Fibroblast of skin of right biceps (primary cell): ENCODE measurements at places on chromosomes 5 and 9.

GRCh38 chr5:178434016-178434761, 156.0 kb downstream of the COL23A1 start:
- DNase-seq = no peak

- DNase-seq = peak; percentile 92
Measured at GRCh38 chr5:72451741-72452505, 55.3 kb downstream of the ZNF366 start.

DNA sequence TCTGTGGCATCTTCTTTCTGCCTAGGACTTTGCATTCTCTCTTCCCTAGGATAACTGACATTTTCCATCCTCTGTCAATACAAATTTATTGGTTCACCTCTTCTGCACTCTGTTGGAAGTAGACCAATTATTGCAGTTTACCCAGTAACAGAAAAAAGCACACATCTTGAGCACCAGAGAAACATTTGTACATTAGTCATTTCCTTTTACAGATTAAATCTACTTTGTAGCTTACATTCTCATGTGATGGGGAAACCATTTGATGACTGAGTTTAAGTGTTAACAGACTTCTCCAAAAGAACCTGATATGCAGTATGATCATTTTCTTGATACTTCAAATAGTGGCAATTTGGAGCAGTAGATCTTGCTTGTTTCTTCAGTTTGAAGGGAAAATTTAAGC, 1098.8 kb downstream of the DTWD2 start:
- peak; percentile 71 for DNase-seq

DNA sequence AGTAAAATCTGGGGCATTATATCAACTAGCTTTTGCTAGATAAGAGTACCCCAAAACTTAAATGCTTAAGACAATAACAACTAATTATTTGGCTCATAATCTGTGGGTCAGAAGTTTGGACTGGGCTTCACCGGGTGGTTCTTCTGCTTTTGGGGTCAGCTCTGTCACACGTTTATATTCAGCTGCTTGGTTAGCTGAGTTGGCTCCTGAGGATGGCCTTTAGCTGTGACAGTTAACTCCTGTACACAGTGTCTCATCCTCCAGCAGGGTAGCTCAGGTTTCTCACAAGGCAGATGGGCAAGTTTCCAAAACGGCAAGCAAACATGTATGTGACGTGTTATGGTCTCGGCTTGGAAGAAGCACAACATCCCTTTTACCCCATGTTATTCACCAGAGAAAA, 488.2 kb downstream of the TLE4 start:
- DNase-seq = no peak

GRCh38 chr5:35473589-35473988, 144.1 kb upstream of the SPEF2 start:
- DNase-seq = no peak

DNA sequence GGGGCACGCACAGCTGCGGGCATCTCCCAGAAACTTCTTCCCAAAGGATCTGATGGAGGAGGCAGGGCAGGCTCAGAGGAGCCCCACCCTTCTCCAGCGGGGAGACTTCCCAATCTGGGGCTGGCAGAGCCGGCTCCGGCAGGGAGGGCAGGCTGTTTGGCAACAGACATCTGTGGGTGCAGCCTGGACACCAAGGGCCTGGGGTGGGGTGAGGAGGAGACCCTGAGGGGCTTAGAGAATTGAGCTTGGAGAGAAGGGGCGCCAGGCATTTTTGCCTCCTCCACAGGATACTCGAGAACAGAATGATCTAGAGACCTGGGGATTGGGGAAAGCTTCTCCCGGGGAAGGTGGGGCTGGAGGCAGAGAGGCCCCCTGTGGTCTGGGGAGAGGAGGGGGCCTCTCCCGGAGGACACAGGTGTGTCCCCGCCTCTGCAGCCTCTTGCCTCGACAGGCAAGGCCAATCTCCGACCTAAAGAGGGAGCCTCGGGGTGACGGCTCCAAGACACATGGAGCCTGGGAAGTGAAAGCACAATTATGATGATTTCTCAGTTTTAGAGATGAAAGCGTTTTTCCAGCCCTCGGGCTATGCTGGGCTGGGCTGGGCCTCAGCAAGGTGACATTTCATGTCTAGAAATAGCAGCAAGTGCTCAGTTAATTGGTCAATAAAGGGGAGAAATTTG, 8.4 kb downstream of the LHX3 start:
- no peak for DNase-seq

DNA sequence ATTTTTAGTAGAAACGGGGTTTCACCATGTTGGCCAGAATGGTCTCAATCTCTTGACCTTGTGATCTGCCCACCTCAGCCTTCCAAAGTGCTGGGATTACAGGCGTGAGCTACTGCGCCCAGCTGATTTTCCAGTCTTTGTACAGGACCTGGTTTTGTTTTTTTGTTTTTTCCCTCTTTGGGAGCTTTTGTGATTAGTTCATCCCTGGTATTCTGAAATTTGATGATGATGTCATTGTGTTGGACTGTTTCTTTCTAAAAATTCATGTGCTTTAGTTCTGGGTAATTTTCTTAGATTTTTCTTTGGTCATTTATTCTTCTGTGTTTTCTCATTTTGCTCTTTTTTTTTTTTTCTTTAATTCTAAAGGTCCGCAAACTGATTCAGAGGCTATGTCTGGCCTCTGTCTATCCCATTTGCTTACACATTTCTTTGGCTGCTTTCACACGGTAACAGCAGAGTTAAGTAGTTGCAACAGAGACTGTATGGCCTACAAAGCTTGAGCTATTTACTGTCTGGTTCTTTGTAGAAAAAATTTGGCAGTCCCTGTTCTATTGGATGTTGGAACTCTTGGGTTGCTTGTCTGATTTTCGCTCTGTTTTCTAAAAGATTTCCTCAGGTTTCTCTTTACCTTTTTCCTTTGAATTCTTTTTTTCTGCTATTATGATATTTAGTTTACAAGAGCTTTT, 24.8 kb downstream of the STX17 start:
- peak; percentile 4 for DNase-seq

GRCh38 chr9:2777454-2777853, 60.1 kb downstream of the KCNV2 start:
- DNase-seq = no peak
